ENCODE measurements at places on chromosomes 13 and 19. TPM values are rescaled to one million over a fixed set of nuclear protein-coding genes. Genes with fewer than 3 reads are reported as not detected.
A peak's percentile ranks its signal among the peaks of the same experiment; 100 is the strongest.

DNA sequence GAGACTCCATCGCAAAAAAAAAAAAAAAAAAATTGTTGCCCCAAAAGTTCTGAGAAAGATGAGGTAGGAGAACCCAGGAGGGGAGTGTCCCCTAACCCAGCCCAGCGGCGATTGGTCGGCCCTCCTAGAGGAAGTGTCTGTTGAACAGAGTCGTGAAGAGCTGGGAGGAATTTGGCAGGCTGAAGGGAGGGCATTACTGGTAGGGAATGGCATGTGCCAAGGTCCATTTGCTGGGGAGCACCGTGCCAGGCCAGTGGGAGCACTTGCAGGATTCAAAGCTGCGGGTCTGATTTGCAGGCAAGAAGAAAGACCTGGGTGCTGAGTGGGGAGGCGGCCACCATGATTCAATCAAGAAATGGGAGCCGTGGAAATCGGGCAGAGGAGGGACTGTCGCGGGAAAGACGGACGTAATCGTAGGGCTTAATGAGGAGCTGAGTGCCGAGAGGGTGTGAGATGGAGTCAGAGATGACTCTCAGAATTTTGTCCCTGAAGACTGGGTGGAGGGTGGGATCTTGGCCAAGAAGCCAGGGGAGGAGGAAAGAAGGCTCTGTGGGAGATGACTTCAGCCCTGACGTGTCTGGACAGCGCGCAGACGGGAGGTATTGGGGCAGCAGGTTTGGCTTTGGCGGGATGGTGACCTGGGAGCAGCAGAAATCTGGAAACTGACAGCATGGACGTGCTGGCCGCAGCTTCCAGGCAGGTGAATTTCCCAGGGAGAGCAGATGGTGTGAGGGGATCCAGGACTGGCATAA, 15.4 kb downstream of the CERS4 start:
- no peak overlapping the region for H3K27ac ChIP-seq
- DNase-seq: no peak
- no peak overlapping the region for H3K4me3 ChIP-seq
- H3K4me1 ChIP-seq: no peaks in the 10 kb centered on the region

- no peaks in the 10 kb centered on the region for H3K27me3 ChIP-seq
- no peak overlapping the region for H3K4me3 ChIP-seq
- no peaks in the 10 kb centered on the region for H3K36me3 ChIP-seq
- H3K27ac ChIP-seq: no peak overlapping the region
- DNase-seq: peak; percentile 28
Measured at GRCh38 chr13:85565652-85566051, 233.6 kb downstream of the SLITRK6 start.

DNA sequence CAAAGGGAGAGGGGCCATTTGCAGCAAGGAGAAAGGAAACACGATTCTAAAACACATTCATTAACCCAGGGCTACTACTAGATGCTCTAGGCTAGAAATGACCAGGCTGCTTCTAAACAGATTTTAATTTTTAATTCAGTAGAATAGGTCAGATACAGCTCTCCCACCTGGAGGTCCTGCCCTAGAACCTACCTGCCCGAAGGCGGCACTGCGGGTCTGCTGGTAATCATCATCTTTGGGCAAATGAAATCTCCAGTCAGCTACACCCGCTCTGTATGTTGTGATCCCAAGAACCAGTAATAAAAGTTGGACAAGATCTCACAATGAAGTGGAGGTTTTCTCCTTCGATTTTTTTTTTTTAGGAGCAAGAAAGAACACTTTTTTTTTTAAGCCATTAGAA, 345.3 kb downstream of the ENOX1 start:
- no peaks in the 10 kb centered on the region for H3K4me1 ChIP-seq
- no peak for DNase-seq
- no peaks in the 10 kb centered on the region for H3K36me3 ChIP-seq
- no peak overlapping the region for H3K4me3 ChIP-seq

DNA sequence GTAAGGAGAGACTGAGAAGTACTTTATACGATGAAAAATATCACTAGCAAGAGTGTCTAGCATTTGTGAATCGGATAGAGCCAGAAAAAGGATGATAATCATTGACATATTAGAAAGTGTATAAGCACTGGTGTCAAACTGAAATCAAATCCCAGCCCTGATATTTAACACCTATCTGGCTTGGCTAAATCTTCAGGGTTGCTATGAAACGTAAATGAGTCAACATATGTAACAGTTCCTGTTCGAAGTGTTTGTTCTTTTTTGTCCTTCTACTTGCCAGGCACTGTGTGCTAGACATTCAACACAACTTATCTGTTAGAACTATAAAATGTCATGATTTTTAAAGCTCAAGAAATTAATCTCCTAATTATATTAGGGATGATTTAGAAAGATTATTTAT, 40.8 kb downstream of the SERPINE3 start:
- no peaks in the 10 kb centered on the region for H3K4me1 ChIP-seq
- no peaks in the 10 kb centered on the region for H3K27me3 ChIP-seq

GRCh38 chr13:35993686-35994085, 137.5 kb downstream of the DCLK1 start:
- no peak overlapping the region for H3K27ac ChIP-seq
- no peak overlapping the region for H3K4me3 ChIP-seq
- peaks cover 2% of the 10 kb centered on the region for H3K27me3 ChIP-seq
- no peaks in the 10 kb centered on the region for H3K4me1 ChIP-seq

DNA sequence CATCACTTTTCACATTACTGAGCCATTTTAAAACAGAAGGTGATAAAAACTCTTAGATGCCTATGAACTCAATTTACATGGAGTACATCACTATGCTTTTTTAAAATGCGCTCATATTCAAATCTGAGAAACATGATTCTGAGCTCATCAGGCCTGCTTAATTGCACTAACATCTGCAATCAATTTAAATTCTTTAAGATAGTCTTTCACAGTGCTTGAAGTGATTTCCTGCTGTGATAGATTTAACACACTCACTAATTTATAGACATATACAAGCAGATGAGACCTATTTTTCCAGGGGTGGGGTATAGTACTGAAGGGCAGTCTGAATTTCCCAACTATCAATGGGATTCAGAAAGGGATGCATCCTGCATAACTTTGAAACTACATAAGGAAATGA, 82.9 kb downstream of the DIAPH3 start:
- H3K27ac ChIP-seq: no peak overlapping the region
- H3K36me3 ChIP-seq: no peaks in the 10 kb centered on the region
- H3K4me3 ChIP-seq: no peak overlapping the region
- H3K4me1 ChIP-seq: no peaks in the 10 kb centered on the region
- H3K27me3 ChIP-seq: no peaks in the 10 kb centered on the region
- no peak for DNase-seq

DNA sequence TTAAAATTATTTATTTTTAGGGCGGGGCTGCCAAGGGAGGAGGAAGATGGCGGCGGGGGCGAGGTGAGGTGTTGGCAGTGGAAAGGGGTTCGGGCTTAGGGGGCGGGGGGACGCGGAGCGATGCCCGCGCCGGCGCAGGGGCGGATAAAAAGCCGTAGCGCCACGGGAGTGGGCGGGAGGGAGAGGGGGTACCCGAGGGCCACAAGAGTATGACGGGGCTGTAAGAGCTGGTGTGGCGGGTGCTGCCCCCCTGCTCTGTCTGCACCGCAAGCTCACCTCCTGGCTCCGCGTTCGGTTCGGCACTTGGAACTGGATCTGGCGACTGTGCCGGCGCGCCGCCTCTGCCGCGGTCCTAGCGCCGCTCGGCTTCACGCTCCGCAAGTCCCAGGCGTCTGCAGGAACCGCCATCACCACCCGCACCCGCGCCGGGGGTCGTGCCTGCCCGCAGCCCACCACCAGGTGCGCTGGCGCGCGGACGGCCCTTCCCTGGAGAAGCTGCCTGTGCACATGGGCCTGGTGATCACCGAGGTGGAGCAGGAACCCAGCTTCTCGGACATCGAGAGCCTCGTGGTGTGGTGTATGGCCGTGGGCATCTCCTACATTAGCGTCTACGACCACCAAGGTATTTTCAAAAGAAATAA, 265.2 kb upstream of the SGCG start:
- peak; percentile 17 for DNase-seq
- H3K27me3 ChIP-seq: no peaks in the 10 kb centered on the region
- H3K4me3 ChIP-seq: peak overlapping the region; percentile 64
- no peak overlapping the region for H3K27ac ChIP-seq
- no peaks in the 10 kb centered on the region for H3K36me3 ChIP-seq

The MEIOSIN gene
- not detected for total RNA-seq

The FXYD7 gene
- total RNA-seq: not detected

The HCN2 gene
- total RNA-seq: 0.72 TPM

The ZSCAN1 gene
- not detected for total RNA-seq

The ZNF497 gene
- 0.56 TPM for total RNA-seq

The ZNF358 gene
- total RNA-seq: 9.2 TPM

The WDR88 gene
- not detected for total RNA-seq

The ANGPTL8 gene
- total RNA-seq: not detected

The ERICH6B gene
- not detected for total RNA-seq

All from IMR-90 (cell line).